ENCODE measurements at places on chromosomes 12 and 14. TPM values are rescaled to one million over a fixed set of nuclear protein-coding genes. Genes with fewer than 3 reads are reported as not detected.

RFC5 gene
- 13.8 TPM for total RNA-seq

- no peak for DNase-seq
Observed at GRCh38 chr12:123250471-123251383, 17.5 kb downstream of the MTRFR start.

SLC15A4 gene
- total RNA-seq: 20.3 TPM

- DNase-seq: no peak
Observed at GRCh38 chr12:132137483-132138125, 6.5 kb downstream of the DDX51 start.

DNA sequence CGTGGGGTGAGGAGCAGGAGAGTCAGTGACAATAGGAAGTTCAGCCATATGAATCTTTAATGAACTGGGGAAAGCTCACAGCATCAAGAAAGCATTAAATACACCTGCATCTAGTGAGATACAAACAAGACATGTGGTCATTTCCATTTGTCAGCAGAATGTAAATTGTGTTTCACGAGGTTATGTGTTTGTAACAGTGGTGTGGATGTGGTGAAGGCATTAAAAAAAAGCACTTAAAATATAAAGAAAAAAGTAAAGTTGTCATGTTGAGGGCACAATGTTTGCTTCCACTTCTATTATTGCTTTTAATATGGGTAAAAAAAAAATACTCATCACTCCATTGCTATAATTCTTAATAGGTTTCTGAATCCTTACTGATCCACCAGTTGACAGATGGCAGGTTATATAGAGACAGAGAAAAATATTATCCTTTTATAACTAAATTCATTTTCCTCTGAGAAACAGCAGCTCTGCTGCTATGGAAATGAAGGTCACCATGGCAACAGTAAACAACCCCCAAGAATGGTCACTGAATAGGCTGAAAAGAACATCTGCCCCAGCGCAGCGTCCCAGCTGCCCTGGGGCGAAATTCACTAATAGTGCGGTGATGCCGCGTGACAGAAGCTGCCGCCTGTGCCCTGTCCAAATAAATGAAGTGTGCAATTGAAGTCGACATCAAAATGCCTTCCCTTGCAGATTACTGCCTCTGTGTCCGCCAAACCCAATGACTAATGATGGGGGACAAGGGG is 226.1 kb downstream of the FOXN3 start:
- DNase-seq: no peak

DNA sequence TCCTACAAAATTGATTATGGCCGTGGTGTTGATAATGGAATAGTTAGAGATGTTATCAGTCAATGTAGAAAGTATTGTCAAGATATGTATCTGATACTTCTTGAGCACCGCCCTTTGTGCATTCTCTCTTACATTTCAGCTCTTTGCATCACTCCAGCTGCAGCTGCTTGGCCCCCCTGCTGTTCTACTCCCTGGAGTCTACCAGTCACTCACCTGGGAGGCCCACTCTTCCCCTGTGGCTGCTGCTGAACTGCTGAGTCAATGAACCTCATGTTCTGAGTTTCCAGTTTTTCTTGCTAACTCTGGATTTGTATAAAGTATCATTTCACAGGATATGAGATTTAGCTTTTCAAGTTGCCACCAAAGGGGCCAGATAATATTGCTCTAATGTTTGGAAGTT is 312.8 kb upstream of the SLC16A7 start:
- no peak for DNase-seq

- DNase-seq: no peak
Observed at GRCh38 chr14:53306911-53307310, 153.8 kb upstream of the DDHD1 start.

- peak; percentile 92 for DNase-seq
Observed at GRCh38 chr14:49852301-49853157, at the start of gene NEMF. Gene NEMF, minus strand, starts transcription at chr14:49852788. Its CDS starts 35 bp downstream, at chr14:49852753.

GRCh38 chr12:80681287-80681686 is 26.1 kb upstream of the MYF6 start:
- no peak for DNase-seq

DNA sequence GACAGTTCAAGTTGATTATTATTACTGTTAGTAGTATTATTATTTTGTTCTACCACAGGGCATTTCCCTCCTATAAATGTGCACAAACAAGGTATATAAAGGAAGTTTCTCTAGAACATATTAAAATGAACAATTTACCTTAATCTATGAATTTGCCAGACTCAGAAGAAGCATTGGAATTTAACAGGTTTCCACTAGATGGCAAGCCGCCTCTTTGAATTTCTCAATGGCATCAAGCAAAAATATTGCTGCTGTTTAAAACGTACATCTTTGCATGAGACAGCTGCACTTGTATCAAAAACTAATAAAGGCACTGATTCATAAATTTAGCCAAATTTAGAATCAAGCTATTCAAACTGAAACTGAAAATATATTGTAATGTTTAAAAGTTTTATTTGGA is 34.6 kb upstream of the MIS18BP1 start:
- no peak for DNase-seq

DNA sequence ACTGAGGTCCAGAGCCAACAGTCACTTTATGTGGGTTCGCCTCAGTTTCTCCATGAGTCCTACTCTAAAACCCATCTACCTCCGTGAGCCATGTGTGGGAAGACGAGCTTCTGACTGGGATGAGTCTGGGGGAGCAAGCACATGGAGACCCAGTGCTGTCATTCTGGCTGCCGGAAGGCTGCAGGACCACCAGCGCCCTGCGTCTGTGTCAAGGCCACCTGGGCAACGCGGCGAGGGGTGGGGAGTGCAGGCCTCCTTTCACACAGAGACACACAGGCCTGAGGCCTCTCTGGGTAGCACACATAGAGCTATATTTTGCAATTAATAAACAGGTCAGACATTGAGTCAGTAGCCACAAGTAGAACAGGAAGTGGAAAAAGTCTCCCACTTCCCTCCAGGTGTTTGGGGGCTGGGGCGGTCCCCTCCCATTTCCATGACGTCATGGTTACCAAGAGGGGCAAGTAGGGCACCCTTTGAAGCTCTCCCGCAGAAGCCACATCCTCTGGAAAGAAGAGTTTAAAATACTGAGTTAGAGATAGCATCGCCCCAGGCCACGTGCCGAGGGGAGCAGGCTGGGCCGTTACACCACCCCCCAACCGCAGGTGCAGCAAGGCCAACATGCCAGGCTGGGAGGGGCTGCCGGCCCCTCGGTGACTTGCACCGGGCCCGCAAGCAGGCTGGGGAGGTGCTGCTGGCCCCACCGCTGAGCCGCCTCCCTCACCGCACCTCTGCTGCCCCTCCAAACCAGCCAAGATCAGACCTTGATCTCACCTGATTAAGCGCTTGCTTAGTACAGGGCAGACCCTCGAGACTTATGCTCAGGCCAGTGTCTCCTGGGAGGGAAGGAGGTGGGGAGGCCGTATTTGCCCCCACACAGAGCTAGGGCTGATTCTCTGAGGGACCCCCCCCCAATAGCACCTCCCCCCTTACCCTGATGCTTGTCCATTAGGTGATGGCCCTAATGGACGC is 32.7 kb downstream of the DAD1 start:
- peak; percentile 94 for DNase-seq

DNA sequence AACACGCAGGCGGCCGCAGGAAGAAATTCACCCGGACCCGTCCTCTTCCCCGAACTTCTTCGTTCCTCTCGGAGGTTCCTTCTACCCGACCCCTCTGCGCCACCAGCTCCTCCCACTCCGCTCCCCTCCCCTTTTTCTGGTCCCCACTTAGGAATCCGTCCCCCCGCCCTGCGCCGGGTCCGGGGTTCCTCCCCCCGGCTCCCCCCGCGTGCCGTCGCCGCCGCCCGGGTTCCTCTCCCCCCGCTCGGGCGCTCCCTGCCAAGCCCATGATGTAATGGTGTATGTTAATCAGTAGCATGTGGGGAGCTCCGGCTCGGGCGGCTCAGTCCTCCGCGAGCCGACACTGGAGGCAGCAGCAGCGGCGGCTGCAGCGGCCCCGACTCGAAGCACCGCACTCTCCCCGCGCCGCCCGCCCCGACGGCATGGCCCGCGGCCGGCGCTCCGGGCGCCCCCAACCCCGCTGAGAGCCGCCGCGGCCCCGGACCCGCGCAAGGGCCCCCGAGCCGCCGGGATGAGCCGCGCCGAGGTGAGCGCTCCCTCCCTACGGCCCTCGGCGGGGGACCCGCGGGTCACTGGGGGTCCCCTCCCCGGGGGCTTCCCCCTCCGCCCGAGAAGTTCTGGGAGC is 1.0 kb upstream of the SAMD4A start:
- peak; percentile 80 for DNase-seq

RNASE13 gene
- total RNA-seq: not detected

GRCh38 chr14:62691647-62692489 is 353.4 kb downstream of the KCNH5 start:
- no peak for DNase-seq

CLEC2B gene
- total RNA-seq: 141 TPM

DNA sequence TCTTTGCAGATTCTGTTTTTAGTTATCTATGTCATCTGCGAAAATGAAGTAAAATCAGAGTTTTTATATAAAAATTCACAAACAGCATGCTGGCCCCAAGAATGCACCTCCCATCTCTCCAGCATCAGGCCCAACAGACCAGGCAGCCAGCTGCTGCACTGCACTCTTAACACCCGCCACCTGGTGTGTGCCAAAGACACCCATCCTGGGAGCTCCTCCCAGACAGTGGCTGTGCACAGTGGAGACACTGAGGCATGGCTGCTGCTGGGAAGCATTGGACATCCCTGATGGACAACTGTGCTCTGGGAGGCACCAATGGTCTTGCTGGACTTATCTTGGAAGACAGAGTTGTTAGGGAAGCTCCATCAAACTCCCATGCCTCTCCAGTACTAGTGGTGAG is 817.2 kb downstream of the TMEM121 start:
- no peak for DNase-seq

- DNase-seq: peak; percentile 30
Observed at GRCh38 chr12:1488908-1489381, 105.4 kb downstream of the FBXL14 start.

GRCh38 chr12:13595536-13596443 is 385.6 kb downstream of the GRIN2B start:
- DNase-seq: no peak

TAS2R9 gene
- not detected for total RNA-seq

- DNase-seq: no peak
Observed at GRCh38 chr14:51516706-51517395, 134.9 kb upstream of the FRMD6 start.

- DNase-seq: no peak
Observed at GRCh38 chr14:67940486-67941455, 121.2 kb downstream of the RAD51B start.

GRCh38 chr14:49861699-49862088 is 9.1 kb upstream of the NEMF start:
- peak; percentile 71 for DNase-seq

- no peak for DNase-seq
Observed at GRCh38 chr12:75712223-75712622, 200.8 kb upstream of the KRR1 start.

DNA sequence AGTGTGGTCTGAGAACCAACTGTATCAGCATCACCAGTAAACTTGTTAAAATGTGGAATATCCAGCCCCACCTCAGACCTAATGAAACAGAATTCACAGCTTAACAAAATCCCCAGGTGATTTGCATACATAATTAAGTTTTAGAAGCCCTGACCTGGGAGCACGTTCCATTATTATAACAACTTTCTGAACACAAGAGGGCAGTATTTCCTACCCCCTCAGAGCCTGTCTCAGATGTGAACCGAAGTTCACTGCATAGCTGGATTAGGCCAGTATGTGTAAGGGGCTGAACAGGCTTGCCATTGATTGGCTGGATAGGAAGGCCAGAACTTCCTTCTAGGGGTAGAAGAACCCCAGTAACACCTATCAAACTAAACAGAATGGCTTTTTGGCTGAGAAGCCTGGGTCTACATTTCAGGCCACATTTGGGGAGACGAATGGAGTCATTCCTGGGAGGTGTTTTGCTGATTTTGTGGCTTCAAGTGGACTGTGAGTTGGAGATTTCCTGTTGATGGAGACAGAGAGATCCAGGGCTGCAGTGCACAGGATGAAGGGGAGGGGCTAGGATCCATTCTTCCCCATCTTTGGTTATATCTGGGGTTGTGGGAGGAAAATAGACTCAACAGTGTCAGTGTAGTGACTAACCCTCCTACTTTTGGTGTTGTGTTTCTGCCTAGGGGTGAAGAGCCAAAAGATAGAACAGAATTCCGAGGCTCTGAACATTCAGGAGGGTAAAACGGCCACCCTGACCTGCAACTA is 94.7 kb upstream of the OR4E1 start:
- DNase-seq: peak; percentile 20

SLCO1C1 gene
- not detected for total RNA-seq
